Renal cortical epithelial cell (primary cell): ENCODE measurements at places on chromosomes 7 and 10. TPM values are rescaled to one million over a fixed set of nuclear protein-coding genes. Genes with fewer than 3 reads are reported as not detected.
A peak's percentile ranks its signal among the peaks of the same experiment; 100 is the strongest.

The OR2A12 gene
- total RNA-seq = not detected in 2 replicates

GRCh38 chr7:5476001-5476400, 52.4 kb upstream of the TNRC18 start:
- DNase-seq = no peak

DNA sequence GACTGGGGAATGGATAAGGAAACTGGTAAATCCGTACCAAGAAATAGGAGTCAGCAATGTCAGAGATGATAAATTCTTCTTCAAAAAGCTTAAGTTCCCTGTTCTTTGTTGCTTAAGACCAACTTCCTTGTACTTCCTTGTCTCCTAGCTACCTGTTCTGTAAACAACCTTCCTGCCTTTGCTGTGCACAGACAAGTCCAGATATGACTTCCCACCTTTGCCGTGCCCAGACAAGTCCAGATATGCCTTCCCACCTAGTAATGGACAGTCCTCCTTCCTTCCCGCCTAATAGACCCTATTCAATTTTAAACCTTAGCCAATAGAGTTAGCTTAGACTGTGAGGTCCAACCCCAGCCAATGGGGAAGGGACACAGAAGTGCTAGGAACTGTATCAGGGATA, 2.5 kb upstream of the ZNF33A start:
- DNase-seq = no peak

The TCAF2 gene
- total RNA-seq = 0.35 and 2.3 TPM in 2 replicates

The C10orf62 gene
- total RNA-seq = 0.35 and 3.2 TPM in 2 replicates

The SYT15B gene
- total RNA-seq = 0.52 and 2.3 TPM in 2 replicates

DNA sequence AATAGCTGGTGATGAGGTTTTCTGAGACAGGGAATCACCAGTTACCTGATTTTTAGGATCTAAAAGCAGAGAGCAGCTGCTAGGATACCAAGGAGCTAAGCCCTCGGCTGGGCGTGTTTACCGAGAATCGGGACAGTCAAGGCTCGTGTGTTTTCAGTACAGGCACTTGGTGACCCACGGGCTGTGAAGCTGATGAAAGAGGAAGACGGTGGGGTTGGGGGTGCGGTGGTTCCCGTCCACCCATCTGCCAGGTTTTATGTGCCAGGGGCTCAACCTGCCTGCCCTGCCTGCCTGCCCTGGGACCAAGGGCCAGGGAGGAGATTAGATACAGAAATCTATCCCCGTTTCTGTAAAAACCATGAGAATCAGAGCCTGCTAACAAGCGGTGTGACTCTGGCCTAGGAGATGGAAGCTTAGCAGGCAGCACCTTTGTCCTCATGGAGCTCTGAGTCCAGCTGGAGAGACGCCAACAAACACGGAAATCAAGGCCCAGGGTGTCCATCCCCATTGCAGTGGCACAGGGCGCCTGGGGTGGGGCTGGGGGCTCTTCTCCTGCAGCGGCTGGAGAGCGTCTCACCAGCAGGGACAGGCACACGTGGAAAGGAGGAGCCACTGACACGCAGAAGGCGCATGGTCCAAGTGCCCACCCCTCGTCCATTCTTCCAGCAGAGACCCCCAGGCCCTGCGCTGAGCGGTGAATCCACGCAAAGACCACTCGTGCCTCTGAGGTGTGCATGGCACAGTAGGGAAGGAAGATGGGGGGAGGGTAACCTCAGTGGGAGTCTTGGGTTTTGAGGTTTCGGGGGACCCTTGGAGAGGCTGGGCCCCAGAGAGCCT, 265.0 kb upstream of the TCERG1L start:
- no peak for DNase-seq

DNA sequence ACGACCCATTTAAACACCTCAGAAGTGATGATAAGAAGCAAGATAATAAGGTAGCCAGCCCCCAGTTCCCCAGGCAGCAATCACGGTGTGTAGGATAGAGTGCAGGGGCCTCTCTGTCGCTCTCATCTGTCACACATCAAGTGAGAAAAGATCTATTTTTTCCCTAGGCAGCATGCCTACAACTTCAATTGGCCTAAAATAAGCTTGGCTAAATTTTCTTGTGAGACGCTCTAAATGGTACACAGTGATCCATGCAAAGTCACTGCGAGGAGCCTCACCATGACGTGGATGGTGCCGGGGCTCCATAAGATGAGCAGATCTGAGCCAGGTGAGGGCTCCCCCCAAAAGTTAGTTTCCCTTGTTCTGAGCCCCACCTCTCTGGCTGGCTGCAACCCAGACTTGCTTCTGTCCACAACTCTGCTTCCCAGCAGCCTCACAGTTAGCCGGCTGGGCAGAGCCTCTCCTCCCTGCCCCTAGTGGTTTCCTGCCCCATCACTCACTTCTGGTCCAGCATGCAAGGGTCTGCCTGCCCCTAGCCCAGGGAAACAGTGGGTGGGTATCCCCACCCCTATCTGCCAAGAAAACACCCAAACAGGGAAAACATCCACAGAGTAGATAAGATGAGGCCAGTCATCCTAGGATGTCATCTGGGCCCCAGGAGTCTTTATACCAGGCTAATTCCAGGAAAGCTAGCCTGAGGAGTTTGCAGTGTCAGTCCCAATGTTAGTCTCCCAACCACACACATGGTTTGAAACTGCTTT, 342.1 kb downstream of the GRID1 start:
- DNase-seq = no peak

The NXPH1 gene
- total RNA-seq = not detected in 2 replicates

DNA sequence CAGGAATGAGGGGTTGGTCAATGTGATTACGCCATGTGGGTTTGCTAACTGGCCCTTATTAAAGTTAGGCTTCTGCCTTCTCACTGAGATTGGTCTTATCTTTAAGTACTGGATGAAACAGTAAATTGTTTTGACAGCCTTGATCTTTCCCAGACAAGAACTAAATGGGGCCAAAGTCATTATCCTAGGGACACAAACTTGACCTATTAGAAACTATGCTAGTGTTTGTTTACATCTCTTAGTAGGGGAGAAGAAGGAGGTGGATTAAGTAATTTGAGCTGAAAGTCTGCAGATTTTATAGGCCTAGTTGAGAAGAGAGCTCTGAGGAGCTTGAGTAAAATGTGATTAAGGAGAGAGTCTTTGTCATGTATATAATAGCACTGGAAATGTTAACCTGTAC, 386.9 kb downstream of the HTR7 start:
- no peak for DNase-seq

GRCh38 chr10:63896992-63897391, 375.8 kb downstream of the REEP3 start:
- DNase-seq = no peak

DNA sequence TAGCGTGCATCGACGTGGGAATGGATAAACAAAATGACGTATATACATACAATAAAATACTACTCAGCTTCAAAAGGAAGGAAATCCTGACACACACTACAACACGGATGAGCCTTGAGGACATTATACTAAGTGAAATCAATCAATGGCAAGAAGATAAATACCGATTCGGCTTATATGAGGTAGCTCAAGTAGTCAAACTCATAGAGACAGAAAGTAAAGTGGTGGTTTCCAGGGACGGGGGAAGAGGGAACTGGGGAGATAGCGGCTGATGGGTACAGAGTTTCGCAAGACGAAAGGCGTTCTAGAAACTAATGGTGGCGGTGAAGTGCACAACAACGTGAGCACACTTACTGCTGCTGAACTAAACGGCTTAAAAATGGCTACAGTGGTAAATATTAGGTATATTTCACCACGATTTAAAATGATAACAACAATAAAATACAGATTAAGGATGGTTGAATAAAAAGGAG, 516.7 kb downstream of the PARD3 start:
- DNase-seq = no peak

DNA sequence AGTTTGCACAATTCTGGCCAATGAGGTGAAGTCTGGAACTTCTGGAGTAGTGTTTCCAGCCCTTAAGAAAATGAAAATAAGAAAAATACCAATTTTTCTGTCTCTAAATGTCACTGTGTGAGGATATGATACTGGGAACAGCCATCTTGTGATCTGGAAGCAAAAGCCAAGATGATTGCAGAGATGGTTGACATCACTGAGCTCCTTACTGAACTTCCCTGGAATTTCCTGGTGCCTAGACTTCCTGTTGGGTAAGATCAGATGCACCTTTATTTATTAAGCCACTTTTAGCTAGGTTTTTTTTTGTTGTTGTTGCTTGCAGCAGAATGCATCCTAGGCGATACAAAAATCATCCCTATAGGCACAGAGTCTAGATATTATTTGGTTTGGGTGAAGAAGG, 27.3 kb upstream of the INHBA start:
- no peak for DNase-seq

The SEMA3A gene
- 7.1 and 16.0 TPM in 2 replicates for total RNA-seq

- peak; percentile 88 for DNase-seq
Observed at GRCh38 chr7:23594879-23595604, 2.1 kb upstream of the CCDC126 start.

- no peak for DNase-seq
Observed at GRCh38 chr7:157818701-157819454, 482.1 kb downstream of the DNAJB6 start.

DNA sequence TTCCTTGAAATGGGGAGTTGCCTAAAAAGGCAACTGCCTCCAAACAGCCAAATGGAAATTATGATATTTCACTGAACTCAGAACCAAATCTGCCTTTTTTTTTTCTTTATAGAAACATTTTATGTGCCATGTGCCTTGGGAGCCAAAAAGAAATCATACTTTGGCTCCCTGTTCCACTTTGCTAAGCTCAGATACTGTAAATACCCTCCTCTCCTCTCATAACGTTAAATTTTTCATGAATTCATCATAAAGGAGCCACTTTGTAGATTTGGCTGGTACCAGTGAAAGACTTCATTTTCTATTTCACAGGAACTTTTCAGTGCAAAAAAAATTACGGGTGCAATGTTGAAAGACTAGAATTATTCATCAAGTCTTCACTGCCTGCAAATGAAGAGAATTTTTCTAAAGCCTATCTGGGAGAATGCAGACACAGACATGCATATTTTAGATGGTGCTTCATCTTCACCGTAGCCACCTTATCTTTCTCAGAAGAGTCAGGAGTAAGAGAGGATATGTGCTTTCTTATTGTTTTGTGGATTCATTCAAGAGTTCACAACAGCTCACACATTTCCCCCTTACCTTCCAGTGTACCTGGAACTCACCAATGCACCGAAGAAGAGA, 742.3 kb upstream of the GALNT17 start:
- DNase-seq = no peak

DNA sequence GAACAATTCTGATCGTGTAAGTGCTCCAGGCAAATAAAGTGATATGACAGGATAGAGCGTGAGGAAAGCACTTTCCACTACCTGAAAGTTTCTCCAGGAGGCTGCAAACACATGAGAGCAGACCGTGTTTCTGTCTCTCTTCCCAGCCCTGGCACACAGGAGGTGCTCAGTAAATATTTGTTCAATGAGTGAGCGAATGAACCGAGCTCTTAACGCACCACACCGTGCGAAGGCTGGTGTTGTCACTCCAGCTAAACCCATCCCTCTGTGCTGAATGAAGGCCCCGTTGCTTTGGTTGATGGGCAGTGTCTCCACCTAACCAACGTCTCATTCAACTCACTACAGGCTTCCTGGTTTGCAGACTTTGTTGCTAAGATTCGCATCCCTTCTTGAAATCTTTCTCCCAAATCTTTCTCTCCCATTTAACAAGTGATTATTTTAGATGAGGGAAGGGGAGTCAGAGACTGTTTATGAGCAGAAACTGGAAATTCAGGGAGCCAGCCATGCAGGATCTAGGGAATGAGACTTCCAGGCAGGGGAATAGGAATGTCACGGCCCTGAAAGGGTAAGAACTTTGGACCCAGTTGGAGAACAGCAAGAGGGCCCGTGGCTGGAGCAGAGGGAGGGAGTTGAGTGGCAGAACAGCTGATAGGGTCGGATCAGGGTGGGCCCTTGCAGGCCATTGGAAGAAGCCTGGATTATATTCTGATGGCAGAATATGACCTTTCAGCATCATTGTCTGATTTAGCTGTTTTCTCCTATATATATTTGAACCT, 282.6 kb downstream of the CAMK1D start:
- DNase-seq = no peak

DNA sequence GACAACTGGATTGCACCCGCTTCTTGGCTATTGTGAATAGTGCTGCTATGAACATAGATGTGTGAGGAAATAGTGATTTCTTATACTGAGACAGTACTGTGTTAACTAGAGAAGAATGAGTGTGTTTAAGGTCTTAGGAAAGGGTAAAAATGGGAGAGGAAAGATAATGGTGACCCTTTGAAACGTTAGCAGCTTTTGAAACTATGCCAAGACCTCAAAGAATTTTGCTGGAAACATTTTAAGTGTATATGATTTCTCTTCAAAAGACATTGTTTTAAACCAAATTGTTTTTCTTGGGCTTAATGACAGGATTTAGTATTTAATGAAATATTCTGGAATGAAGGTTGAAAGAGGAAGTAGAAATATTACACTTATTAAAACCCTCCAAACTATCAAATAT, 100.8 kb upstream of the ARHGAP21 start:
- DNase-seq = no peak

GRCh38 chr7:11910253-11910652, 78.3 kb upstream of the THSD7A start:
- no peak for DNase-seq

GRCh38 chr10:117255835-117256460, 15.0 kb downstream of the SLC18A2 start:
- DNase-seq = no peak

GRCh38 chr10:93458821-93459257, 23.3 kb downstream of the MYOF start:
- peak; percentile 100 for DNase-seq

The SFMBT2 gene
- 0.35 and 0.45 TPM in 2 replicates for total RNA-seq

DNA sequence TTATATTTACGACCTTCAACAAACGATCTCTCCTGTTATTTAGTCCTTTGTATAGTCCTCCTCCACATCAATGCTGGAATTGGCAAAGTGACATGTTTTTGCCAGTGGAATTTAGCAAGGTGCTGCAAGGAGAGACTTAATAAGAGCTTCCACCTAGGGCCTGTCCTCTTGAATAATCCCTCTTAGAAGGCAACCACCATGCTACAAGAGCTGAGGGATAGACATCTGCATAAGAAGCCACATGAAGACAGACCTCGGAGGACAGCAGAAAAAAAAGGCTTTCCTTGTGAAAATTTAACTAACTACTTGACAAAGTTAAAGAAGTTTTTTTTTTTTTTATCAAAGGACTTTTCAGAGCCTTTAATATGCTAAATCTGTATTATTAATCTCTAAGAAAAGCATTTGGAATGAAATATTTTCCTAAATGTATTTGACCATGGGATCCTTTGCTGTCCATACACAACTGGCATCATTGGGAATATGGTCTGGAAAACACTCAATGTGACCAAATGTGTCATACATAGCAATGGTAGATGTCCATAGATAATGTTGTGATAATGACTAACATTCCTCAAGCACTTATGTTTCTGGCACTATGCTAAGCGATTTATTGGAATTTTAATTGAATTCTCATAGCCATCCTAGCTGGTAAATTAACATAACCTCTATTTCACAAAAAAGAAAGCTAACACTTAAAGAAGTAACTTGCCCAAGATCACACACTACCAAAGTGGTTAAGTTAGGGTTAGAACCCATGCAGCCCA, 13.2 kb downstream of the HYCC1 start:
- peak; percentile 19 for DNase-seq

The ZNF804B gene
- not detected in 2 replicates for total RNA-seq

- DNase-seq = no peak
Observed at GRCh38 chr10:78199759-78200158, 166.1 kb downstream of the RPS24 start.

The SUN3 gene
- total RNA-seq = not detected in 2 replicates
